ENCODE measurements at places on chromosomes 3 and 15. TPM values are rescaled to one million over a fixed set of nuclear protein-coding genes. Genes with fewer than 3 reads are reported as not detected.

The CNTN3 gene
- 28.3 TPM for total RNA-seq

The LRTM1 gene
- not detected for total RNA-seq

The HYAL3 gene
- total RNA-seq: 4.9 TPM

The ASB14 gene
- total RNA-seq: not detected

The RASGRP1 gene
- 12.5 TPM for total RNA-seq

The THSD4 gene
- 3.0 TPM for total RNA-seq

The KNG1 gene
- total RNA-seq: not detected

The SEMA3G gene
- 3.7 TPM for total RNA-seq

The CLCN2 gene
- 6.1 TPM for total RNA-seq

The RFTN1 gene
- total RNA-seq: 7.9 TPM

The ILDR1 gene
- total RNA-seq: not detected

The NOX5 gene
- total RNA-seq: not detected

The RBMS3 gene
- 7.6 TPM for total RNA-seq

The GUCA1C gene
- total RNA-seq: not detected

The FBN1 gene
- total RNA-seq: 20.9 TPM

The KLHDC8B gene
- total RNA-seq: 15.5 TPM

The RAD51 gene
- total RNA-seq: 0.74 TPM

The PSTPIP1 gene
- not detected for total RNA-seq

The MGLL gene
- 35.7 TPM for total RNA-seq

The MYO5C gene
- total RNA-seq: 0.98 TPM

The IL17RC gene
- total RNA-seq: 3.2 TPM

The CD96 gene
- total RNA-seq: 0.25 TPM

The XCR1 gene
- total RNA-seq: not detected

The TRAT1 gene
- not detected for total RNA-seq

The PLSCR4 gene
- 6.4 TPM for total RNA-seq

The FAM107A gene
- total RNA-seq: 32.2 TPM

The IDH2 gene
- 64.4 TPM for total RNA-seq
